ENCODE measurements at places on chromosomes 1 and 21.

DNA sequence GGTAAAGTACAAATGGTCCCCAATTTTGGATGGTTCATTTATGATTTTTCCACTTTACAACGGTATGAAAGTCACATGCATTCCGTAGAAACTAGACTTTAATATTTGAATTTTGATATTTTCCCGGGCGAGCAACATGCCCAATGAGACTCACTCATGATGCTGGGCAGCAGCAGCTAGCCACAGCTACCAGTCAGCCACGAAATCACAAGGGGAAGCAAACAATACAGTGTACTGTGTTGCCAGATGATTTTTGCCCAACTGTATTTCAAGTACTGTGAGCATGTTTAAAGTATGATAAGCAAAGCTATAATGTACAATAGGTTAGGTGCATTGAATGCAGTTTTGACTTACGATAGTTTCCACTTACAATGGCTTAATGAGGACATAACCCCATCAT is 266.8 kb downstream of the VAV3 start:
- DNase-seq = no peak

GRCh38 chr1:18481190-18481920 is 625 bp downstream of the KLHDC7A start:
- DNase-seq = peak; percentile 58

DNA sequence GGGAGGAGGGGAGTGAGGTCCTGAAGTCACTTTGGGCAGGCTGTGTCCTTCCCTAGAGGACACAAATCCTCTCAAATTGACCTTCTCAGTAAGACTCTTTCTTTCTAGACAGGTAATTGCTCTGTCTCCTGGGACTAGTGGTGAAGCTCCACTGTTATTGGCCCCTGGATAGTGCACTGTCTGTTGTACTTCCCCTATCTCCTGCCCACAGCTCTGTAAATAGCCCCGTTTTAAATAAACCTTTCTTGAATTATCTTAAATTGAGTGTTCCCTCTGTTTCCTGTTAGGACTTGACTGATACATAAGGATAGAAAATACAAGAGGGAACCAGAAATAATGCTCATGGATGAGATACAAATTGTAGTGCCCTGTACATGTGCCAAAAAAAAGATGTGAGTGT is 229.5 kb upstream of the USP24 start:
- DNase-seq = no peak

GRCh38 chr21:24208562-24209260 is 1398.6 kb downstream of the MRPL39 start:
- DNase-seq = no peak

- DNase-seq = no peak
Observed at GRCh38 chr1:172040466-172040865, 199.2 kb downstream of the DNM3 start.

DNA sequence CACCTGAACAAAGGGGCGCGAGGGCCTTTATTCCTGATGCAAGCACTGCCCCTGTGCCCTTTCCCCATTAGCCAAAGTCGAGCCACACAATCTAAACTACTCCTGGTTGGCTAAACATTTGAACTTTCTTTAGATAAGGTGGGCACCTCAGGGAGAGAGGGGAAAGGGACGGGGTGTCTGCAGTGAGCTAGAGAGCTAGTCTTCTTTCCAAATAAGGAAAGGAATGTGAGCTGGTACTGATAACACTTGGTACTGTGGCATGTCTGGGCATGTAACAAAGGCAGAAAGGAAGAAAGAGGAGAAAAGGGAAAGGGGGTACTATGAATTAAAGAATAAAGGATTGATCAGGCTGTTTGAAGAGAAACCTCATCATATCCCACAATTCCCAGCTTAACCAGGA is 62.8 kb downstream of the OVGP1 start:
- DNase-seq = no peak

DNA sequence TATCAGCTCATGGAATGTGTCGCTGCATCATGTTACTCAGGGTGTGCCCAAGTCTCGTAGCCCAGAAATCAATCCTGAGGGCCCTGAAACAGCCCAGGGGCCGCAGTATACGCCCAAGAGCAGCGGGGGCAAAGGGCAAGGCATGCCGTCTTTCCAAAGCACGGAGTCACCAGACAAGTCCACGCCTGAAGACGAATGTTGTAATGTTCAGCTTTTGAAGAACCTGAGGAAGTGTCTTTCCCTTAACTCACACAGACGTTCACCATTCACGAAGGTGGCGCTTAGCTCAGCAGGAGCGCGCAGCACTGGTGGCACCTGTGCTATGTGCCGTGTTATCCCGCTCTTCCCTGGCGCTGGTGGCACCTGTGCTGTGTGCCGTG is 18.8 kb upstream of the PWP2 start:
- peak; percentile 81 for DNase-seq

GRCh38 chr1:192587386-192588266 is 12.1 kb downstream of the RGS1 start:
- no peak for DNase-seq

DNA sequence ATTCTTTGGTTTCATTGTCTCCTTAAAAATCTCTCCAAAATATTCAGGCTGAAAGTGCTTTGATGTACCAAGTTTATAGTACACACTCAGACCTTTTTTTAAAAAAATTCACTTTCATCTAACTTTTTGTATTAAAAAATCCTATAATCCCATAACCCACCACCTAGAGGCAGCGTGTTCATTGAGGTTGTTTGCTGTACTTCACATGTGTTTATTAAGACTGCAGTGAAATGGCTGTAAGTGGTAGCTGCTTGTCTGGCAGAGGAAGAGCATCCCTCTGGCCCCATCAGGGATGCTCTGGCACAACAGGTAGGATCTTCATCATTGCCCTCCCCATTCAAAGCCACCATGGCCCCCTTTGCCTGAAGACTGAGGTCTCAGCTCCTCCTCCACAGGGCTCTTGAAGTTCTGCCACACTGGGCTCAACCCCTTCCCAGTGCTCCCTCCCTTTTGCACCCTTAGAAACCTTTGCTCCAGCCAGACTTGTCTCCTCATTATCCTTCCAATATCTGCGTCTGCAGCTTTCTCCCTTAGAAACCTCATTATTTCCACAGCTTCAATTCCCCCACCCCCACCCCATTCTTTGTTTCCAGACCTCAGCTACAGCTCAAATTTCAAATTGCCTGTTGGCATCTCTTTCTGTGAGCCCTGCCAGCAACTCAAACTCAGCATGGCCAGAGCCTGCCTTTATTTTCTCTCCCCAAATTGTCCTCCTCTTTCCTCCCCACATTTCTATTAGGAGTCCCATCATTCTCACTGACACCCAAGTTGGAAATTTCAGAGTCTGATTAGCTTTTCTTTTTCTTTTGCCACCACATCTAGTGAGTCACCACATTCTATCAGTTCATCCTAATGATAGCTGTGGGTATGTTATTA is 369.6 kb upstream of the USP24 start:
- DNase-seq = no peak

GRCh38 chr1:34066981-34067603 is 97.9 kb downstream of the CSMD2 start:
- DNase-seq = no peak

DNA sequence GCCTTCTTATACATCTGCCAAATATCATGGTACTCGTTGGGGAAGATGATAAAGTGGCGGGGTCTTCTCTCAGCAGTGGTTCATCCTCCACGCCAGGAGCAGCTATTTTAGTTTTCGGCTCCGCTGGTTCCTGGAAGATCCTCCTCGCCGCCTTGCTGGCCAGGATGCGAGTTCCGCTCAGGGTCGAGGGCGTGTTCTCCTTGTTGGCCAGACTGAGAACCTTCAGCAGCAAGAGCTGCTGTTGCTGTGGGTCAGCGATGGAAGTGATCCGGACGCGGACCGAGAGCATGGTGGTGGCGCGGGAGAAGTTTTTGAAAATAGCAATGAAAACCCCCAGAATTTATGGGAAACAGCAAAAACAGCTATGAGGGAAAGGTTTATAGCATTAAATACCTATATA is 11.4 kb upstream of the CFAP126 start:
- no peak for DNase-seq

- DNase-seq = no peak
Observed at GRCh38 chr1:170695955-170696590, 32.1 kb downstream of the PRRX1 start.

DNA sequence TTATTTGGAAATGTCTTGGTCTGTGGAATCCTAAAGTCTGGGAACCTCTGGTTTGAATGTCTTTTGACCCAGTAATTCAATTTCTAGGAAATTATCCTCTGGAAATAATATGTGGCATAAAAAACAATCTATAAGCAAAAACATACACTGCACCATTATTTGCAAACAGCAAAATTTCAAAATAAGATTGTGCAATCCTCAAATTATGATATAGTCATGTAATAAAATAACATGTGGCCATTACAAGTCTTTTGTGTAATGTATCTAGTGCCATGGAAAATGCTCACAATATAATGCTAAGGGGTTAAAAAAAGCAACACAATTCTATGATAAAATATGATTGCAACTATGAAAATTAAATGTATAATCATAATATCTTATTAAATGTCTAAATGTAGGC is 312.9 kb upstream of the RUNX1 start:
- no peak for DNase-seq

DNA sequence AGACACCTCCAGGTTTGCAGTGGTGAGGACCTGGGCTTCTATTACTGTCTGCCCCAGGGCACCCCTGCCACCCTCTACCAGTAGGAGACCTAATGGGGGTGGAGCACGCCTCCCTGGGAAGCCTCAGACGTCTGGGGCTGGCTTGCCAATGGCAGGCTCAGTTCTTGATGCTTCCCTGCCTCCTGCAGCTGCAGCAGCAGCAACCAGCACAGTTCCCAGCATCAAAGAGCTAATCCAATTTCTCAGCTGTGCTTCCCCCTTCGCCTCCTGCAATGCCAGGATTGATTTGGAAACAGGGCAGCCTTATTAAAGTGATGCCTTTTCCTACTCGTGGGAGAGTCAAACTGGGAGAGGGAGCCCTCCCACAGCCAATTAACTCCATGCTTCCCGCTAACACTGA is 8.2 kb downstream of the SYT2 start:
- DNase-seq = no peak

- no peak for DNase-seq
Observed at GRCh38 chr1:19650416-19651140, 6.5 kb downstream of the NBL1 start.

DNA sequence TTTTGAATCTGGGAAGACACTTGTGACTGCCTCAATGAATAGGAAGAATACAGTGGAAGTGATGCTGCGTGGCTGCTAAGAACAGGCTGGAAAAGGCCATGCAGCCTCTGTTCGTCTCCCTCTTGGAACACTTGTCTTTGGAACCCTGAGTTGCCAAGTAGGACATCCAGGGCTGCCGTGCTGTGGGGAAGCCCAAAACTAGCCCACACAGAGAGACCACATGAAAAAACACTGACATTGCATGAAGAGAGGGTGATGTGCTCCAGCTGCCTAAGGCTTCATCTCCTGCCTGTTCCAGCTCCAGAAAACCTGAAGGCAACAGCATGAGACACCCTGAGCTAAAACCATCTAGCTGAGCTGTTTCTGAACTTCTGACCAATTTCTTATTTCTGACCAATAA is 61.1 kb upstream of the GNG4 start:
- DNase-seq = no peak

- DNase-seq = no peak
Observed at GRCh38 chr1:93702828-93703183, 21.2 kb upstream of the BCAR3 start.

- no peak for DNase-seq
Observed at GRCh38 chr1:203044546-203045250, 18.4 kb downstream of the PPFIA4 start.

GRCh38 chr1:81937791-81938450 is 137.2 kb downstream of the ADGRL2 start:
- no peak for DNase-seq

- no peak for DNase-seq
Observed at GRCh38 chr1:111127923-111128643, 11.8 kb downstream of the DRAM2 start.

DNA sequence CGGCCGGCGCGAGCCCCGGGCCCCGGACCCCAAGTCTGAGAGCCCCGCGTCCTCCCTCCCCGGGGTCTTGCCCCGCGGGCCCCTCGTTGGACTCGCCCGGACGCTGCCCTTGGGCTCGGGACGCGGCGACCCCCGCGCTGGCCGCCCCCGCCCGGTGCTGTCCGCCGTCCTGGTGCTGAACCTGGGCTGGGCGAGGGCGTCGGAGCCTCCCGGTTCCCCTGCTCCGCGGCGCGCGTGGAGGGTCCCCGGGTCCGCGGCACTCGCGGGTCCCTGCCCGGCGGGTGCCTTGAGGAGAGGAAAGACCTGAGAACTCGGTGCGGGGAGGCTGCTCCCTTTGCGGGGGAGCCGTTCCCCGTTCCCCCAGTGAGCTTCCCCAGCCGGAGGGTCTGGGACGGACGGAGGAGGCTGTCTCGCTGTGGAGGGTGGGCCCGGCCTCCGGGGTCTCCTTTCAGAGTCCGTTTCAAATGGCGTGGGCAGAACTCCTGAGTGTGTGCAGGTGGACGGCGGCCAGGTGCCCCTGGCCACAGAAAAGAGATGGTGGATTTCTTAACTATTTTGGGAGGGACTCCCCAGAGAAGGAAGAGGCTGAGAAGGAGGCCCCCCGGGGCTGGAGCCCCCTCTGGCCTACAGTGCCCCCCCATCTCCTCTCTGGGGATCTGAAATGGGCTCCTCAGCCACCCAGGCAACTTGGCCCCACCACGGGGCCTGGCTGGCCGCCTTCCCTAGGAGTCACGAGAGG is 595 bp downstream of the GABRD start:
- DNase-seq = no peak

- no peak for DNase-seq
Observed at GRCh38 chr1:97334454-97334853, 586.4 kb downstream of the DPYD start.

Measured in mucosa of descending colon (tissue), 3 donors.